Sigmoid colon (tissue), 7 donors: ENCODE measurements at places on chromosomes 3 and 15. TPM values are rescaled to one million over a fixed set of nuclear protein-coding genes. Genes with fewer than 3 reads are reported as not detected.

The FAM174B gene
- 38.9 TPM for total RNA-seq

The XCR1 gene
- total RNA-seq, result not detected

The FEZF2 gene
- not detected for total RNA-seq

The STX19 gene
- total RNA-seq, result not detected

DNA sequence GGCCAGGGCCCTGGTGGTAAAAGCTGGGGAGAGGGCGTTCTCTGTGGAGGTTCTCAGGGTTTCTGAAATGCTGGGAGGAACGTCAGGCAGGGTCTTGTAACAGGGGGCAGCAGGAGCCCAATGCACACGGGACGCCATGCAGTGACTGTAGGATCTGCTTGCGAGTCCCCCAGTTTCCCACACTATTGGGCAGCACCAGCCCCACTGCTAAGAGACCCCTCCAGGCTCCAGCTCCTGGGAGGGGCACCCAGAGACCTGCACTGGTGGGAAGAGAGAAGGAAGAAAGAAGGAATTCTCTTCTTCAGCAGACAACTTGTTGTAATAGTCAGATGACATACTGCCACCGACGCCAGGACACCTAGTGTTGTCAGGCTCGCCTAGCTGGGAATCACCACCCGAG lies 55.2 kb upstream of the RNF7 start:
- H3K36me3 ChIP-seq, result no peaks in the 10 kb centered on the region
- no peak for DNase-seq
- H3K27me3 ChIP-seq, result no peaks in the 10 kb centered on the region
- H3K27ac ChIP-seq, result no peak overlapping the region
- no peaks in the 10 kb centered on the region for H3K4me1 ChIP-seq

DNA sequence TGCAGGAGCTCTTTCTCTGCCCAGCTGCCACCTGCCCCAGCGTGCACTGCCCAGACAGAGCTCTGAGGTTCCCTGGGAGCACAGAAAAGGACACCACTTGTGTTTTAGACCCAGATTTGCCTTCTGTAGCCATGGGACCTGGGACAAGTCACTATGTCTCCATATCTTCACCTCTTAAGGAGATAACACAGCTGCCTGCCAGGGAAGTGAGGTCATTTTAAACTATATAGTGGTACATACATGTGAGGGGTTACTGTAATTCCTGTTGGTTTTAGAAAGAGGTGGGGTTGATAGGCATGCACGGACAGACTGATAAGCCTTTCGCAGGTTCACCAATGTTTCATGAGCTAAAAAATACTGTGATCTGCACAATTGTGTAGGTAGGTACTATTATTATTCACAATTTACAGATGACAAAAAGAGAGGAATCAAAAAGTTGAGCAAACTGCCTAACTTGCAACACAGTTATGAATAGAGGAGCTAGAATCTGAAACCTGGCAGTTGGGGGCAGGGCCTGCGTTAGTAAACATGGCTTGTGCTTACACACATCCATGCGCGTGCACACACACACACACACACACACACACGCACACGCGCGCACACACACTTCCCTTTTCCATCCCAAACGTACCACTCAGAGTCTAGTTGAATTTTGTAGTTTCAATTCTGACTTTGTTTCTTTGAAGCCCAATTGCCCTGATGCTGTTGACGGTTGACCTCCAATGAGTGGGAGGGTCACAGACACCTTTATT lies 193.6 kb downstream of the FAM43A start:
- DNase-seq, result no peak
- no peaks in the 10 kb centered on the region for H3K27me3 ChIP-seq
- no peaks in the 10 kb centered on the region for H3K36me3 ChIP-seq
- H3K4me3 ChIP-seq, result no peak overlapping the region

DNA sequence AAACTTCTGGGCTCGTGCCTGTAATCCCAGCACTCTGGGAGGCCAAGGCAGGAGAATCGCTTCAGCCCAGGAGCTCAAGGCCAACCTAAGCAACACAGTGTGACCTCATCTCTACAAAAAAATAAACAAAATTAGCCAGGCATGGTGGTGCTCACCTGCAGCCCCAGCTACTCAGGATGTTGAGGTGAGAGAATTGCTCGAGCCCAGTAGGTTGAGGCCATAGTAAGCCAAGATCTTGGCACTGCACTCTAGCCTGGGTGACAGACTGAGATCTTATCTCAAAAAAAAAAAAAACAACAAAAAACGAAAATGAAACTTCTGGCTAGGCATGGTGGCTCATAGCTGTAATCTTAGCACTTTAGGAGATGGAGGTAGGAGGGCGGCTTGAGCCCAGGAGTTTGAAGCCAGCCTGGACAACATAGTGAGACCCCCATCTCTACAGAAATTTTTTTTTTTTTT lies 53.7 kb downstream of the PIK3CB start:
- H3K27ac ChIP-seq, result no peak overlapping the region
- H3K4me3 ChIP-seq, result no peak overlapping the region
- H3K27me3 ChIP-seq, result no peaks in the 10 kb centered on the region
- no peak for DNase-seq
- no peaks in the 10 kb centered on the region for H3K36me3 ChIP-seq

GRCh38 chr3:76941376-76941775 lies 98.5 kb upstream of the ROBO2 start:
- DNase-seq, result no peak
- no peak overlapping the region for H3K4me3 ChIP-seq
- H3K27ac ChIP-seq, result no peak overlapping the region
- no peaks in the 10 kb centered on the region for H3K27me3 ChIP-seq
- H3K4me1 ChIP-seq, result no peaks in the 10 kb centered on the region

DNA sequence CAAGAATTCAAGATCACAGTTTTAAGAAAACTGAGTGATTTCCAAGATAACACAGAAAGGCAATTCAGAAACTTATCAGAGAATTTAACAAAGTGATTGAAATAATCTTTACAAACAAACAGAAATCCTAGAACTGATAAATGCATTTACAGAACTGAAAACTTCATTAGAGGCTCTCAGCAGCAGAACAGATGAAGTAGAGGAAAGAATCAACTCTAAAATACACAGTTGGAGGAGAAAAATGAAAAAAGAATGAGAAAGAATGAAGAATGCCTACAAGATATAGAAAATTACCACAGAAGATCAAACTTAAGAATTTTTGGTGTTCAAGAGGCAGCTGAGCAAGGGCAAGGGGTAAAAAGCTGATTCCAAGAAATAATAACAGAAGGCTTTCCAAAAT lies 168.8 kb downstream of the POLR2M start:
- no peak for DNase-seq
